Activated T-helper 1 cell treated with anti-CD3 and anti-CD28 coated beads, Interleukin-2, amount 50 U/mL, for 16 hours (primary cell): ENCODE measurements at places on chromosomes 7 and 10.

GRCh38 chr10:52437205-52437646, 123.1 kb downstream of the DKK1 start:
- DNase-seq: no peak

DNA sequence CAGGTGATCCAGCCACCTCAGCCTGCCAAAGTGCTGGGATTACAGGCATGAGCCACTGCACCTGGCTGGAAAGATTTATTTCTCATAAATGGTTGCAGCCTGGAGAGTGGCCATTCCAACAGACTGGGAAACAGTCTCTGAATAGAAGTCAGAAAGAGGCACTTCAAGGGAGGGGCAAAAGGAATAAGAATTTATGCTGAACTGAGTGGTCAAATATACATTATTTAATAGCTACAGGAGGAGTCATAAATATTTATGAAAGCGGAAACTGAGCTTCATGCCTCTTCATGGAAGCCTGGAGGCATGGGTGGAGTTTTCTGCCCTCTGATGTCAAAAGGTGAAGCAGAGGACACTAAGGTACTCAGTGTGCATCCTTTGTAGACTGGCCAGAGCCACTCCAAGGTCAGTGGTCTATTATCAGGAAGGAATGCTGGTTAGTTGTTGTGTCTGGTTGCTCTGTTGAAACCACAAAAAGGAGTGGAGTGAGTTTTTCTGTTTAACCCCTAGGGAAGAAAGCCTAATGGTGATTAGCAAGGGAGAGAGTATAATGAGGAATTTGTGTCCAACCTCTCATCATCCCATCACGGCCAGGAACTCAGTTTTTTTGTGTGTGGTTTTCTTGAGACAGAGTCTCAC, 9.3 kb upstream of the NRBF2 start:
- DNase-seq: no peak

DNA sequence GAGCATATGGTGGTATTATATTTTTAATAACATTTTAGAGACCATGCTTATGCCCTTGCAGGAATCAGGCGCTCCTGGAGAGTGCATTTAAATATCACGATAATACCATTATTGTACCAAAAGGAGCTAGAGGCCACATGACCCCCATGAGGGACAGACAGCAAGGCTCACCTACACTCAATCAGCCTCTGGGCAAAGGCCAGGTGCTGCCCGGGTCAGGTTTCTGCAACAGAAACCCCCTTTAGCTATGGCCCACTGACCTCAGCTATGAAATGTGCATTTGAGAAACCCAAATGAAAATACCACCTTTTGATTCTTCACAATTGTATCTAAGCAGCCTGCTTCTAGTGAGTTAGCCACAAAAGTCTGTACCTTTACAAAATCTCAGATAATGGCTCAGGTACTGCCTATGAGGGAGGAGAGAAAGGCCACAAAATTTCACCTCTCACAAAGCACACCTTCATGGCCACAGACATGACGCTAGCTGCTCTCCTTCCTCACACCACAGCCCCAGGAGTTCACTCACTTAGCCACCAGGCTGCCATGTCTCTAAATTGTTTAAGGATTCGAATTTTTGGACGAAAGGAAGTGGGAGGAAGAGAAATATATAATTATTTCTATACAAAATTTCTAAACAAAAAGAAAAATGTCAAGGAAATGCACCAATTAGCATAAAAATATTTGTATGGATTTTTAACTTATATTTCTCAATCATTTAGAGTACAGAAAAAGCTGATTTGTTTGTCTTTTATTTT, 79.9 kb downstream of the GLI3 start:
- no peak for DNase-seq

GRCh38 chr7:109641445-109641844, 1071.8 kb downstream of the DNAJB9 start:
- DNase-seq: no peak

DNA sequence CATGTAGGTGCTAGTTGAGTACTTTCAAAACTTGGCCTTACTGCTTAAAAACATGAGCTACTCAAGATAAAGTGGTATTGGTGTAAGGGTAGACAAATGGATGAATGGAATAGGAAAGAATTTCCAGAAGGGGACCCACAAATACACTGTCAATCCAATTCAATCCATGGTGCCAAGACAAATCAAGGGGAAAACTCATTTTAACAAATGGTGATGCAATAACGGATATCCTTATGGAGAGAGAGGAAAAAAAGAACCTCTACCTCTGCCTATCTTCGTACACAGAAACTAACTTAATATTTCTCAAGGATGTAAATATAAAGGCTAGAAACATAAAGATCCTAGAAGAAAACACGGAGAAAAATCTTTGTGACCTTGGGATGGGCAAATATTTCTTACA, 123.8 kb upstream of the RSU1 start:
- no peak for DNase-seq

GRCh38 chr10:110679486-110680272, 35.5 kb downstream of the RBM20 start:
- DNase-seq: no peak

- no peak for DNase-seq
Measured at GRCh38 chr10:13078912-13079775, 20.8 kb upstream of the OPTN start.

- DNase-seq: no peak
Measured at GRCh38 chr10:78859266-78859665, 209.5 kb upstream of the ZMIZ1 start.

DNA sequence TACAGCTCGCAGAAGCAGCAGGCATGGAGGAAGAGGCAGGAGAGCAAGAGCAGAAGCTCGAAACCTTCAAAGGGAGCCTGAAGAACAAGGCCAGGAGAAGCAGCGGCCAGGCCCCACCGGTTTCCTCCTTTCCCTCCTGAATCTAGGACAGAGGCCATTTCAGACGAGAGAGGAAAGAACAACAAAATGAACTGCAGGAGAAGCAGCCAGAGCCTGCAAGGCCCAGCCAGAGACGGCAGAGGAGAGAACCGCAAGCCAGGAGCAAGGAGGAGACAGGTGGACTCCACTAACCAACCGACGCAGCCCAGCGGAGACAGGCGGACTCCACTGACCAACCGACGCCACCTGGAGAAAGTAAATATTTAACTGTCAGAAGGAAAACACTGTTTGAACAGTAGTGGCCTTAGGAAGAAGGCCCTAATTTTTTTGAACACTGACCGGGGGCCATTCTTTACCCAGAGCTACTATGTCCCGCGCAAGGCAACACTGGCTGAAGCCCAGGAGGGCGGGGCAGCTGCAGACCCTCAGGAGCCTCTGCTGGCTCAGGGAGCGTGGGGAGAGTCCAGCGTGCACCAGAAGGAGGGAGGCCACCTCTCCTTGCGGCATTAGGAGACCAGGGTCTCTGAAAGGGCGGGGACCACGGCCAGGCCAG, 559.2 kb downstream of the PTPRN2 start:
- DNase-seq: no peak

DNA sequence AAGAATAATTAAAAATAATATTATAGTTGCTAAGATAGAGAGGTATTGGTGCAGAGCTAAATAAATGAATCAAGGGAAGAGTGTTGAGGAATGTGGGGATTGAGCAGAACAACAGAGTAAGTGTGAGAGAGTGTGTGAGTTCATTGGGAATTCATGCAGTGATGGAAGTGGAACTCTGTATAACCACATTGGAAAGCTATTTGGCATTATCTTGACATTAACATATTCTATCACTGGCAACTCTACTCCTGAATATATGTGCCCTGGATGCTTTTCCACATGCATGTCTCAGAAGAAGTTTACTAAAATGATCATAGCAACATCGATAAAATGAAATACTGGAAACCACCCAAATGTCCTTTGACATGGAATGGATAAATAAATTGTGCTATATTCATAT, 164.1 kb downstream of the SEMA3E start:
- DNase-seq: no peak

- no peak for DNase-seq
Measured at GRCh38 chr10:107064075-107064474, 100.4 kb downstream of the SORCS1 start.

DNA sequence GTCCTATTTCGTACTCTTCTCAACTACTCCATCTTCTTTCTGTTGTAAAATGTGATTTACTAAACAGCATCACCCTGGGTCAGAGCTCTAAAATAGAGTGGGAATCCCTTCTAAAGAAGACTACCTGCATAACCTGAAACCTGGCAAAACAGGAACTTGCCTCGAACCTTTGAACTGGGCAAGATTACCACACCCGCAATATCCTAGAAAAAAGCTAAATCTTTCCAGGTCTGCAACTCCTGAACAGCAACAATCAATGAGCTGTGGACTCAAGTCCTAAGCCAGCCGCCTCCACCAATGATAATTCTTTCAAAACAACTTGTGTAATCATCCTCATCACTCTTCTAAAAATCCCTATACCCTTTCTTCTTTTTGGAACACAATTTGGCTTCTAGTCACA, 824.2 kb upstream of the COBL start:
- DNase-seq: no peak

DNA sequence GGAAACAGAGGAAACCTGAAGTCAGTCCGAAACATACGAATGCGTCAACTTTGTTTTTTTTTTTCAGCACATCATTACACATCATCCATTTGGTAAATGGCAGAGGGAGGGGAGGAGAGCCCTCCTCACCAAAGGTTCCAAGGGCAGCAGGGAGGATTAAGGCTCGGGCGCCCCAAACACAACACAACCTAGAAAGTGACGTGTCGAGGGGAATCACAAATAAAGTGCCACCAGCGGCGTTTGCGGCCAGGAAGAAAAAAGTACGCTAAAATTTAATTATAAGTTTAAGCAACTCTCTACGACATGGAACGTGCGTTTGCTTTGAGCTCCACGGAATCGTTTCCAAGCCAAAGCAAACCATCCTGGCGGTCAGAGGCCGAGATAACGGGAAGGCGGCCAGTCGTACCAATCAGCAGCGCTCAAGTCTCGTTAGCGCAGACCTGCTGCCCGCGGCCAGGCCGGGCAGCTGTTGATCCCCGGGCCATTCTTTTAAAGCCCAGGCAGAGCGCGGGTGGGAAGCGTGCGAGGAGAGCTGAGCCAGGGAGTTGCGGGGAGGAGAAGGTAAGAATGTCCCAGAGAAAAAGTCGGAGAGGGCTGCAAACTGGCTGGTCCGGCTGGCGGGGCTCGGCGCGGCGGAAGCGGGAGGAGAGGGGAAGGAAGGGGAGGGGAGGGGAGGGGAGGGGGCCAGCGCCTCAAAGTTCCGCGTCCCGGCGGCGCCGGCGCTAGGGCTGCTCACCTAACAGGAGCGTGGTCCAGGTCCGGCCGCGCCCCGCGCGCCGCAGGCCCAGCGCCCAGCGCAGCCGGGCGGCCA, 719 bp downstream of the DPY19L1 start:
- peak; percentile 21 for DNase-seq

GRCh38 chr7:20183086-20183485, 34.1 kb downstream of the MACC1 start:
- DNase-seq: no peak

- no peak for DNase-seq
Measured at GRCh38 chr10:130393342-130393741, 257.2 kb downstream of the GLRX3 start.

GRCh38 chr7:150735596-150736358, 1.4 kb upstream of the GIMAP5 start:
- no peak for DNase-seq

GRCh38 chr7:115911465-115911864, 119.1 kb downstream of the TFEC start:
- no peak for DNase-seq

- no peak for DNase-seq
Measured at GRCh38 chr10:117139581-117140524, 1.8 kb upstream of the VAX1 start.

GRCh38 chr10:125348536-125348935, 188.2 kb upstream of the CTBP2 start:
- no peak for DNase-seq

- DNase-seq: no peak
Measured at GRCh38 chr7:106371629-106372028, 86.8 kb upstream of the NAMPT start.

DNA sequence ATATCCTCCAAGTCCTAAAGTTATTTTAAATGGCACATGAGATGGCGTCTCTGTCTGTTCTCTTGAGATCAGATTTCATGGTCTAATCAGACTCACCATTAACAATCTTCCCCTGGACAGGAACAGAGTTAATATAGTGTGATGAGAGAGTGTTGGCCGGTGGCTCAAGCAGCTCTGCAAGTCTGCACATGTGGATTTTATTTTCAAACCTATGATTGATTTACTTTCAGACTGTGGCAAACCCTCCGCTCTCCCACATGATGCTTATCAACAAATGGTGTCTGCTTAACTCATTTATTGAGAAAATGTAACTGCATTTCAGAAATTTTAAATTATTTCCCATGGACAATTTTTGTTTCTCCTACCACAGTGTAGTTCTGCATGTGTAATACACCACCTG, 46.5 kb upstream of the HGF start:
- DNase-seq: no peak

GRCh38 chr7:124113045-124113444, 80.2 kb upstream of the TMEM229A start:
- no peak for DNase-seq

- DNase-seq: no peak
Measured at GRCh38 chr7:137818036-137818435, 28.7 kb downstream of the DGKI start.

- no peak for DNase-seq
Measured at GRCh38 chr7:13279854-13280435, 592.5 kb downstream of the ARL4A start.

GRCh38 chr7:80640846-80641245, 2.4 kb downstream of the CD36 start:
- no peak for DNase-seq

DNA sequence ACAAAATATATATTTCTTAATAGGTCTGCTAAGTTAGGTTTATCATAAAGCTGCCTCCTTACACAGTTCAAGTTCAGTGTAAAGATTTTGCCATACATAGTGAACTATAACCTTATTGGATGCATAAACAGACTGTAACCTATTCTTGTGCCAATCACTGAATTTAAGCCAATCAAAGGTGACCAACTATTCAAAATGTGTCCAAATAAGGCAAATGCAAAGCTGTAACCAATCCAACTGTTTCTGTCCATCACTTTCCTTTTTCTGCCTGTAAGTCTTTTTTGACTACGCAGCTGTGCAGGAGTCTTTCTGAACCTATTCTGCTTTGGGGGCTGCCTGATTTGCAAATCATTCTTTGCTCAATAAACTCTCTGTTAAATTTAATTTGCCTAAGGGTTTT, 11.6 kb upstream of the DNMBP start:
- no peak for DNase-seq

GRCh38 chr10:129509155-129509554, 42.1 kb downstream of the MGMT start:
- DNase-seq: no peak
